B cell (primary cell): ENCODE measurements at places on chromosomes 3 and 15.

DNA sequence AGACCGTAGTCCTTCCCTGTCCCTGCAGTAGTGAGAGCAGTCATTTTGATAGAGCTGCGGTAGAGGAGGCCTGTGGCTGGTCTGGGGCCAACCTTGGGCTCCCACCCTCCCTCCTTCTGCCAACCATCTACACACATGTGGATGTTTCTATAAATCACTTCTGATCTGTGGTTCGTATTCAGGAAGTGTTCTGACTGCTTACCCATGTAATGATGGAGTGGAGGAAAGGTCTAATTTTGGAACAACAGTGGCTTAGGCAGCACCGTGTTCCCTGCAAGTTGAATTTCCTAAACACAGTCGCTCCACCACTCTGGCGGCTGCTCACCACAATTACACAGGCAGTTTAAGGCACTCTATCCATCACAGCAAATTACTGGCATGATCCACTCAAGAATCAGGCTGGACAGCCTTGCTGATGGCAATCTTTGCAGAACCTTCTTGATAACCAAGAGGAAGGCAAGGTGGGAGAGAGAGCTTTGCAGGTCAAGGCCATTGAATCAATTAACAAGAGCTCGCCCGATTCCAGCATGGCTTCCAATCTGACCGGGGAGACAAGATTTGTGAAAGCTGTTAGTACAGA, 104.7 kb upstream of the VEPH1 start:
- no peak for DNase-seq

DNA sequence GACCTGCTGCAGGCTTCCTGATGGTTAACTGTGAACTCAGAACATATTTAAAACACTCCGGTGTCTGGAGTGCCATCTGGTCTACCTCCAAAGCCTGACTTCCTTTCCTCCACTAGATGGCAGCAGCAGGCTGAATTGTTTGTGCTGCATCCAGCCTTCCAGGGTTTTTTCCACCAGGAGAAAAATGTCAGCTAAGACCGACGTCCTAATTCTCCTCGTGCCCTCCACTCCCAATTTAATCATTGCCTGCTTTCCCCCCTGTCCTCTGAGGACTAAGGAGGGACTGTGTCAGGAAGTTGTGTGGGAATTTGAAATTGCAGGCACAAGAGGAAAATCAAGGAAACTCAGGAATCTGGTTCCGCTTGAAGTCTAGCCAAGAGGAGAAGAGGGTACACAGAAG, 165.2 kb upstream of the UMPS start:
- DNase-seq, result peak; percentile 61

GRCh38 chr3:47476644-47477199, 981 bp upstream of the SCAP start:
- DNase-seq, result peak; percentile 24

DNA sequence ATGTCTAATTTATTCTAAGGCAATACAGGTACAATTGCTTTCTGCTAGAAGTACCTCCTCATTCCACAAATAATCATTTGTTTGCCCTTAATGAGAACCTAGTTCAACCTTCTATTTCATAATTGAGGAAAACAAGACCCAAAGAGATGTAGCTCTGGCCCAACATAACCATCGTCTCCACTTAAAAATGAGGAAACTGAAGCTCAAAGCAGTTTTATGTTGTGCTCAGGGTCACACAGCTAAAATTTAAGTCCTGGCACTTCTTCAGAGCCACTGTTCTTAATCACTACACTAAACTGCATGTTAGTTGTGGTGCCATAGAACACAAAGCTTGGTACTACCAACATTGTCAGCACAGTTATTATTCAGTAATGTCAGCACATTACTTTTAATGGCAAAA, 108.0 kb downstream of the SERPINI1 start:
- no peak for DNase-seq

DNA sequence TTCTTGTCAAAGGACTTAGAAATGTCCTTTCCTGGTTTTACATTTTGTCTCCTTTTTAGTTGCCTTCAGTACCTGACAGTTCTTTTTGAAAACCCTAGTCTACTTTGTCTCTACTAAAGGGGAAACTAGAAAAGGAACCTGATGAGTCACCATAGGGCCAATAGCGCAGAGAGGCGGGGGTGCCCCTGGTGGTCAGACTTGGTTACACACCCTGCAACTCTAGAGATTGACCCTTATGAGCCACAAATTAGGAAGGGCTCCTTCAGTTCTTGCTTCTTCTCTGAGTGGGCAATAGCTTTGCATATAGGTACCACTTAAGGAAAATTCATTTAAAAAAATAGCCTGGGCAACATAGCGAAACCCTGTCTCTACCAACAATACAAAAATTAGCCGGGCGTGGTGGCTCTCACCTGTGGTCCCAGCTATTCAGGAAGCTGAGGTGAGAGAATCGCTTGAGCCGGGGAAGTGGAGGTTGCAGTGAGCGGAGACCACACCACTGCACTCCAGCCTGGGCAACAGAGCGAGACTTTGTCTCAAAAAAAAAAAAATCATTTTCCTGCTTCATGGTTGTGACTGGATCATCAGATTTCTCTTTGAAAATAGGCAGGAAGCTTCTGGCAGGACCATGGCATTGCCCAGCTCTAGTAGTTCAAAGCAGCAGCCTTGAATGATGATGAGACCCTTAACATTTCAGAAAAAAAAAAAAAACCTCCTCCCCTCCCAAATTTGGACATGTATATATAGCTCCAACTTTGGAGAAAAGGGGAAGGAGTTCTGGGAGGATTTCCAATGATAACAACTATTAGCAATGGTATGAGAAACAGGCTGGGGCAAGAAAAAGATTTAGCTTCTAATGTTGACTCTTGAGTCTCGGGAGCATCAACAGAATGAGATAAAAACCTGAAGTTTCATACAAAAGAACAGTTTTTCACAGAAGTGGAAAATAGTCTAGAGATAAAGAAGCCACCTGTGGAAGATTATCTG, 45.2 kb upstream of the RASA2 start:
- DNase-seq, result peak; percentile 83

- no peak for DNase-seq
Measured at GRCh38 chr3:53768478-53769459, 77.5 kb downstream of the CHDH start.

DNA sequence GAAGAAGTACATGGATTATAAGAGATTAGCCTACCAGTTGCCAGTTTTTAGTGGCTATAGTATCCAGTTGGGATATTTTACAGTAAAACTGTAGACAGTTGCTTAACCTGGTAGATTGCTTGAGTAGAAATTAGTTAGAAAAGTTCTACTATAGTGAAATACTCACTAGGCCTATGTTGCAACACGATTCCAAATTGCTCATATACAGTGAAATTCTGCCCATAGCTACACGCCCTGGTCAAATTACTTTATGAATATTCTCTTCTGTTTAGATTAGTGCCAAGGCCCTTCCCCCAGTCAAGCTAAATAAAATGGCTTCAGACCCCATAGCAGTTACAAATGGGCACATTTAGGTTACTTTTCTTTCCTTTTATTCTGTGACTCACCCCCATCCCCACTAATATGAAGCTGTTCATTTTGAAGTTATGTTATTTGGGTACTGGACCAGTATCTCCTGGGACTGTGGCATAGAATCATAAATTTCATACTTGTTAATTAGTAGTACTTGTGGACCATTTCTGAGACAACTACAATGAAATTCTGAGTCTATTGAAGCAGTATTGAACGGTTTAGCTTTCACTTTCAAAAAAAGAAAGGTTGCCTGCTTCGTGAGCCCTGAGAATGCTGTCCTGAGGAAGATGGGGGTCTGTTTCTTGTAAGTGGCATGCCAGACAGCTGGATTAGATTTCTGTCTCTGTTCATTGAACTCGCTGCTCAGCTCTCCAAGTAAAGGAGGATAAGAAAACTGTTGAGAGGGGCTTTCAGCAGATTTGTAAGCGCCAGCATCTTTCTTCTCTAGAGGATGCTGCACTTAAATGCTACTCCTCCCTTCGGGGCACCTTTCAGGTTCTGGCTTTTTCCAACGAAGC, 65.8 kb upstream of the CFAP20DC start:
- no peak for DNase-seq

DNA sequence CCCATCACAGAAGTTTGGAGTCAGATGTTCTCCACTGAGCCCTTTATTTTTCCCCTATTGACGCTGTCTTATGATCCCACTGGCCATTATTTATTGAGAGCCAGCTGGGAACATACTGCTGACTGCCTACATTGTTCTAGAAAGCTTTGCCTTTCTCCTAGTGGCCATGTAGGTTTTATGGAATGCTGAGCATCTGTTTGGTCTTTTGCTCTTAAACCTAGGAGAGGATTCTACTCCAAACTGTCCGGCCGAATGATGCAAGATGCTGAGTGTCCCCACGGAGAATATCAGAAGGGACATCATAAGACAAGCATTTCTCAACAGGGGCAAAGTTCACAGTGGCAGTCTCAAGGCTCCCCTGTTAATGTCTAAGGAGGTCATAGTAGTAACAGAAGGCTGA, 171.4 kb downstream of the ARRDC4 start:
- DNase-seq, result no peak

- DNase-seq, result no peak
Measured at GRCh38 chr3:66778107-66778506, 220.0 kb upstream of the KBTBD8 start.

DNA sequence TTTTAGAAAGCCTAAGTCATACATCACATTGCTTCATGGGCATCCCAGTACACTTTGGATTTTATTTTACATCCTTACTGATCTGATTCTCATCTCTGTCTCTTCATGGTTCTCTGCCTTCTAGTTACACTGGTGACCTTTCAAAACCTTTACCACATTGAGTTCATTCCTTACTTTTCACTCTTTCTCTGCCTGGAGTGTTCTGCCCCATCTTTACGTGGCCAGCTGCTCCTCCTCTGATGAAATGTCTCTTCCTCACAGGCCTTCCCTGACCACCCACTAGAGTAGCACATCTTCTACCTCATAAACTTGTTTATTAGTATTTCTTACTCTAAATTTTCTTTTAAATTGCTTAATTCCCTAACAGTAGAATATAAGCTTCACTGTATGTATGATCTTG, 17.7 kb downstream of the CTNNB1 start:
- no peak for DNase-seq

DNA sequence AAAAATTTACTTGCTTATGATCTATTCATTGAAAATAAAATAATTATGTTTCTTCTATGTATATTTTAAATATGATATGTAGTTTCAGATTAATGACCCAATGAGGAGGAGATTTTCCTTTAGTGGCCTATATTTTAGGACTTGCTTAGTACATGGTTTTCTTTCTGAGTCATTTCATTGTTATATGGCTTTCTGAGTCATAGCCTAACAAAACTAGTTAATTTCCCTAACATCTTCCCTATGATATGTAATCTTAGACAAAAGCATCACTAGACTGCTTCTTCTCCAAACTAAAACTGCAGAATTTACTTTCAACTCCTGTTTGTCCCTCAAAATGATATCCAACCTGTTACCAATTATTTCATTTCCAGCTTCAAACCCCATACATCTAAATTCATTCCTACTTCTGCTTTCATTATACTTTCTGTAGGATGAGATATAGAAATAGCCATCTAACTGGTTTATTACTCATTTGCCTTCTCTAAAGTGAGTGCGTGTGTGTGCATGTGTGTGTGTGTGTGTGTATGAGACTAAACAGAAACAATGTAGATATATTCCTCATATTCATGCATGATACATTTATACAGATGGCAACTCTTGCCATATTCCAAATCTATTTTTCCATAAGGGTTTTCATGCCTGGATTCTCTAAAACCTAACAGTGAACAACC, 915.0 kb upstream of the GBE1 start:
- no peak for DNase-seq

DNA sequence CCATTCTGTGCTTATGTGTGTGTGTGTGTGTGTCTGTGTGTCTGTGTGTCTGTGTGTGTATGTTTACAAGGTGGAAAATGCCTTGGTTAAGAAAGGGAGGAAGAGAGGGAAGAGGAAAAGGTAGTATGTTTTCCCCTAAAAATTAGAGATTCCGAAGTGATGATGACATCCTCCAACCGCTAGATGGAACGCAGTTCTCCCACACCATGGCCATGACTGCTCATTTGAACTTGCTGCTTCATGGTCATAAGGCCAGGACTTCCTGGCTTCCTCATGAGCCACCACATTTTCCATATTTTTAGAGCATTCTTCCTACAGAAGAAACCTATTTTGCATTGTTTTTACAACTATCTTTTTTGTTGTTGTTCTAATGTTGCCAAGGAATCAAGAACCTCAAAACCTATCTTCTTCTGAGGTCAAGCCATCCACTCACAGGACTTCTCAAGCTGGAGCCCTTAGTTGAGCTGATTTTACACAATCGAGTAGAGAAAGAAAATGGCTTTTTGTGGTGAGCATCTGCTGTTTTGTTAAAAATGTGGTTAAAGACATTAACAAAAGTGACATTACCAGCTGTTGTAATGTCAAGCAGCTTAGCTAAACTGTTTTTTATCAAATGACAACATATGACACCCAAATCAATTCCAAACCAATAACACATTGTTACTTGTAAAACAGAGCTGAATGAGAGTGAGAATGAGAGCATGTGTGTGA, 1091.0 kb downstream of the FHIT start:
- no peak for DNase-seq

- no peak for DNase-seq
Measured at GRCh38 chr15:37081983-37082382, 18.4 kb downstream of the MEIS2 start.

DNA sequence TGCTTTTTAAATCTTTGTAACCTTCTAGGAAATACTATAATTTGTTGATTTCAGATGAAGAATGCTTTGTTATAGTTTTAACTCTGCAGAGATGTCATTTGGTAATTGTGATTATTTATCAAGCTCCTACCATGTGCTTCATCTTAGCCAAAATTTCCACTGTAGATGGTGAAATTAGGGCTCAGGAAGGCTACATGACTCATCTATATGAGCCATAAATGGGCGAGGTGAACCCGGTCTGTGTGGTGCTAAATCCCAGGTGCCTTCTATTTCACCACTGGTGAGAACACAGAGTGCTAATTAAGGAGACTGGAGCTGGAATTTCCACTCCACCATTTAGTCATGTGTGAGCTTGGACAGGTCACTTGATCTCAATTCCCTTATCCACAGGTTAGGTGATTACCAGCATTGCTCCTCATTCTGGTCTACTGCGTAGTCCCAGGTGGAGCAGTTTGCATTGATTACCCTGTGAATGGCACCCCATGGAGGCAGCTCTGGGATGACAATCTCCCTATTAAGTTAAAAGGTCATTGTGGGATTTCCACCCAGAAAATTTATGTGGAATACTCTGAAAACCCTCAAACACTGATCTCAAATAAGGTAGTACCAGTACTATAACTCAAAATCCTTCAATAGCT, 2.8 kb upstream of the CCR3 start:
- DNase-seq, result no peak

DNA sequence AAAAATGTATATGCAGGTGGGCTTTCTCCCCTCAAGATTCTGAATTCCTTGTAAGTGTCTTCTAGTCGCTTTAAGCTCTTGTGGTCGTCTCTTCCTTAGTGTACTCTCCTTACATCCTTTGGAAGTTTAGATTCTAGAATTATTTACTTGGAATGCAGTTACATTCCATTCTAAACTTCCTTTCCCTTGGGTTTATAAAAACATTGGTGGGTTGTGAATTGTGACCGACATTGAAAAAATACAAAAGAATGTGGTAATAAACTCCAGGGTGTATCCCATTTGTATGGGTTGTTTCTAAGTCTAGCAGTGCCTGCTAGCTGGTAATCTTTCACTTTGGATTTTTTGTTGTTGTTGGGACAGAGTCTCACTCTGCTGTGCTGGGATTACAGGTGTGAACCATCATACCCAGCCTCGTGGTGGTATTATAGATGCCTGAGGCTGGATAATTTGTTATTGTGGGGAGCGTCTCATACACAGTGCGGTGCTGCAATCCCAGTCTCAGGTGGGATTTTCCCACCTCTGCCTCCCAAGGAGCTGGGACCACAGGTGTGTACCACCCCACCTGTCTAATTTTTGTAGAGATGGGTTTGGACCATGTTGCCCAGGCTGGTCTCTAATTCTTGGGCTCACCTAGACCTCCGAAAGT, 9.1 kb downstream of the CHD2 start:
- no peak for DNase-seq

- no peak for DNase-seq
Measured at GRCh38 chr3:129595544-129596193, 10.8 kb downstream of the PLXND1 start.
